Activated naive CD8-positive, alpha-beta T cell treated with anti-CD3 and anti-CD28 coated beads, Interleukin-2, amount 10 ng/mL, durations not matched to agents 7 days and 5 days (primary cell): ENCODE measurements at places on chromosomes 1 and 21. TPM values are rescaled to one million over a fixed set of nuclear protein-coding genes. Genes with fewer than 3 reads are reported as not detected.

- DNase-seq, result no peak
These were observed 82.2 kb upstream of the ABCD3 start for GRCh38 chr1:94335950-94336349.

DNA sequence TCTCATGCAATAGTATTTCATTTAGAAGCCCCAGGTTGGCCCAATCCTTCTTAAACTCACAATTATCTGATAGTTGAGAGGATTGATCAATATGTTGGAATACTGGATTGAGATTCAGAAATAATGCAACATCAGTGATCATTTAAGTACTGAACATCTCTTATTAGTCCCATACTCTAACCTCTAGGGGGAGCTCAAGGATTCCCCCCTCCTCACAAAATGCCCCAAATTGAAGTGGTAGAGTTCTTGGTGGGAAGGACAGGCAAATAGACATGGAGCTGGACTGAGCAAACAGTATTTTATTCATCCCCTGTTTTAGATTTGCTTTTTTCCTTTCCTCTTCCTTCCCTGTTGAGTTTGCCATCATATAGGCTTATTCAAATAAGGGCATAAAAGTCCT is 62.8 kb downstream of the NGF start:
- DNase-seq, result no peak

DNA sequence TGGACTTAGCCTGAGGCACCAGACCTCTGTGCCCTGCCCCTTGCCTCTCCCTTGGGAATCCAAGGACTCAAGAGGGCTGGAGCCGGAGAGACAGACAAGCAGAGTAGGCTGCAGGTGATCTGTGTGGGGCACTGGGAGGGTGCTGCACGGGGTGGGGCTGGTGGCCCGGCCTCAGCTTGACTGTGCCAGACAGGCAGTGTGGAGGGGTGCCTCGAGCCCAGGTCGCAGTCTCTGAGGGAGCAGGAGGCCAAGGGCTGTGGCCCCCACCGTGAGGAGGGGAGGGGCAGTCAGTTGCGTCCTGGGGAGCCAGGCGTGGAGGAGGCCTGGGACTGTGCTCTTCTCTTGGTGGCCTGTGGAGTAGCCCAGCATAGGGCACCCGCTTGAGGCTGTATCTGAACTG is 4.0 kb downstream of the GABRD start:
- DNase-seq, result no peak

Gene EPHA10
- total RNA-seq, result not detected

Gene SLC25A34
- 1.6 TPM for total RNA-seq

Gene OPRD1
- not detected for total RNA-seq
